Stimulated activated naive CD4-positive, alpha-beta T cell (primary cell): ENCODE measurements at places on chromosomes 1 and 21.
A peak's percentile ranks its signal among the peaks of the same experiment; 100 is the strongest.

DNA sequence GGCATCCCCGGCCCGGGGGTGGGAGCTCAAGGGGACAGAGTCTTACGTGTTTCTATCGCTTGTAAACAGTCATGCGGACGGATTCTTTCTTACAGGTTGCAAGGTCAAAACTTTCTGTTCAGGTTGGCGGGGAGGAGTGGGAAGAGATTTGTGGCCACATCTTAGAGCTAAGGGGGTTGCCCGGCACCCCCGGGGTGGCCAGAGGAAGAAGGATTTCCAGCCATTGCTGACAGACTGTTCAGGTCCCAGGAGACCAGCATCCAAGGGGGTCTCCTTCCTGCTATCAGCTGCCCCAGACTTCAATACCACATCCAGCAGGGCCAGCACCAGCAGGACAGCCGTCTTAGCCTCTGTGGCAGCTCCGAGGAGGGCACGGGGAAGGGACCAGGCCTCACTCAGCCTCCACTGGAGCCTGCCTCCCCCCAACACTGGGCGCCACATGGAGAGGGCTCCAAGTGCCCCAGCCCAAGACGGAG, 52.0 kb downstream of the KIF21B start:
- DNase-seq: no peak

GRCh38 chr1:36279110-36279788, 26.9 kb upstream of the SH3D21 start:
- DNase-seq: no peak

GRCh38 chr1:167126811-167127210, 32.9 kb downstream of the STYXL2 start:
- DNase-seq: no peak

DNA sequence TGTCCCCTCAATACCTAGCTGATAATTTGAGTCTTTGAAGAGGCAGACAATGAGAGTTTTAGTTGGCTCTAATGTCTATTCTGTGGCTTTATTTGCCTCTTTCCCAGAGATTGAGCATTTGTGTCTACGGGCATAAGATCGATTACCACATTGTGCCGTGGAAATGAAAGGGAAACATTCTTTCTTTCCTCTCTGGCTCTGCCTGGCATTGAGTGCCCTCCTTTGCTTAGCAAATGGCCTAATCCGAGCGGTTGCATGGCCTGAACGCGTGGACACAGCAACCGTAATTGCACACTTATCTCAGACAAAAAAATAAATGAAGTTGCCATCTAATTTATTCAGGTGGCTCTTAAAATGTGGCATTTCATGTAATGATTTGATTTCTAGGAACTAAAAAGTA, 247.9 kb downstream of the ADGRL2 start:
- DNase-seq: no peak

- DNase-seq: no peak
Measured at GRCh38 chr1:109508001-109508872, 1.3 kb downstream of the AMIGO1 start.

- peak; percentile 10 for DNase-seq
Measured at GRCh38 chr1:19661721-19662228, 2.9 kb upstream of the HTR6 start.

DNA sequence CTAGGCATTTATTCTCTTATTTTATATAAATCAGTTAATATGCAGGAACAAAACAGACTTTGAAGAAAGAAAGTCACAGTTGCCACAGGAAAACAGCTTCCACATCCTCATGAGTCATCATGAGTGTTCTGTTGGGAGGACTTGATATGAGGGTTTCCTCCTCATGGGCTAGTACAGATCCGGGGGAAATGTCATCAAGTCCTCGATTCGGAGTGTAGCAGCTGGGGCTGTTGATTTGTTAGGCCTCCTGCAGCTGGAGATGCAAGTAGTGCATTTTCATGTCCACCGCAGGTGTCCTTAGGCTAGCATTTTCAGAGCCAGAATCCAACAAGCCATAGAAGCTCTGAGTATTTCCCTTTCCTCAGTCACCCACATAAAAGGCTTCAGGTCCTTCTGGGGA, 36.7 kb downstream of the ADAM30 start:
- no peak for DNase-seq

- DNase-seq: no peak
Measured at GRCh38 chr1:25615172-25615541, 1.4 kb upstream of the MAN1C1 start.

GRCh38 chr1:14970115-14970798, 183.3 kb upstream of the TMEM51 start:
- DNase-seq: no peak

- no peak for DNase-seq
Measured at GRCh38 chr1:115179397-115180079, 90.2 kb upstream of the TSPAN2 start.

- no peak for DNase-seq
Measured at GRCh38 chr21:23218667-23219066, 2220.5 kb downstream of the NCAM2 start.

DNA sequence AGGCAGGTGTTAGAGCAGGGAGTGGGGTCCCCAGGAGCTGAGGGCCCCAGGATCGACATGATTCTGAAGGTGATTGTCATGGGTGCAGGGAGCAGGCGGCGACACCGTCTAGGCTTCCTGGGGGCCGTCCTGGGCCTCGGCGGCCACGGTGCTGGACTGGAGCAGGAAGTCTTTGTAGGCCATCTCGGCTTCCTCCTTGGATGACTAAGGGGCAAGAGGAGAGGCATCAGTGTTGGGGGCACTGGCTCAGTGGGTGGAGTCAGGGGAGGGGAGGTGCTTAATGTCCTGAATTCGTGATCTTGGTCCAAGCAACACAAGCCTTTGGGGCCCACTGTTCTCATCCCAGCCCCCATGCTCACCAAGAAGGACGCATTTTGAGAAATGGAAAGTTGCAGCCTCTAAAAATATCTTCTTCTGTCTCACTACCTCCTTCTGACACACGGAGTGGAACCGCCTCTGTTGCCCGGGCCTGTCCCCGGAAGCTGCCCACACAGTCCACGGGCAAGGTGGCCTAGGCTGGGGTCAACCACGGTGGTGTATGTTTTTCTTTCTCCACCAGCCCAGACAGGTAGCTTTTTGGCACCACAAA, 8.6 kb upstream of the FCMR start:
- DNase-seq: no peak

GRCh38 chr1:75969550-75969949, 37.3 kb upstream of the ASB17 start:
- no peak for DNase-seq

DNA sequence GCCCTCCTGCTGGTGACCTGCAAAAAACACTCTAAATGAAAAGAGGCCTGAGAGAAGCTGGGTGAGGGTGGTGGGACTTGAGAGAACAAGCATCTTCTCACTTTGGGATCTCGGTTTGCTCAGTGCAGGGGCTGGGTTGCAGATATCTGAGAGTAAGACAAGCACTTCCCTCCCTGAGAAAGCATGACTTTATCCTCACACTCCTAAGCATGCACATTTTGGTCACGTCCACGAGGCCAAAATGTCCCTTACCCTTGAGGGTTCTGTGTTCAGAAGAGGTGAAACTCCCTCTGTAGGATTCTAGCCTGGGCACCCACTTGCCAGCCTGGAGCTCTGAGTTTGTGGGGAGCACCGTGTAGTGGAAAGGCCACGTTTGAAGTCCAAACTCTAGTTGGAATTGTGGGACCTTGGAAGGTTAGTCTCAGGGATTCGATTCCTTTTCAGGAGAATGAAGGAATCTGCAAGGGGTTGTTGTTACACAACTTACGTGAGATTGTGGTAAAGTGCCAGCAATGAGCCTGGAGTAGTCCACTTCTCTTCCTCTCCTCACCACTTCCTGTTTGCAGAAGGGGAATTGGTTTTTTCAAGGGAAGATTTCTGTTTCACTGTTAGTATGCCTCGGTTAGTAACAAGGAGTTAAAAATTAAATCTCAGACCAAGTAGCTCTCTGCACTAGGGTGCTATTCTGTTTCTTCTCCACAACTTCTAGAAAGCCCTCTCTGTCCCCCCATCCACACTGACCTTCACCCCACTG, 3.0 kb downstream of the FCAMR start:
- DNase-seq: no peak

GRCh38 chr1:232435729-232436128, 194.2 kb downstream of the SIPA1L2 start:
- DNase-seq: no peak

DNA sequence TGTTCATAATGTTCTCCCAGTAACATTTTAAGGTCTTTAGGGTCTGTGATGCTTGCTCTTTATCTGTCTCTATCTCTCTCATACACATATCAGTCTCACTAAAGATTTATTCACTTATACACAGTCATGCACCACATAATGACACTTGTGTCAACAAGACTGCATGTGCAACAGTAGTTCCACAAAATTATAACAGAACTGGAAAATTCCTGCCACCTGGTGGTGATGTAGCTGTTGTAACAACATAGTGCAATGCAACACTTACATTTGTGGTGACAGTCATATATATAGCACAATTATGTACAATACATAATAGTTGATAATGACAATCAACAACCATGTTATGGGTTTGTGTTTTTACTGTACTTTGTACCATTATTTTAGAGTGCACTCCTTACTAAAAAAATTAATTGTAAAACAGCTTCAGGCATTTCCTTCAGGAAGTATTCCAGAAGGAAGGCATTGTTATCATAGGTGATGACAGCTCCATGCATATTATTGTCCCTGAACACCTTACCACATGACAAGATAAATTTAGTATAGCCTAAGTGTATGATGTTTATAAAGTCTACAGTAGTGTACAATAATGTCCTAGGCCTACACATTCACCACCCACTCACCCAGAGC, 8.1 kb downstream of the TDRD5 start:
- DNase-seq: no peak

GRCh38 chr1:234841281-234841680, 231.3 kb upstream of the IRF2BP2 start:
- DNase-seq: no peak

DNA sequence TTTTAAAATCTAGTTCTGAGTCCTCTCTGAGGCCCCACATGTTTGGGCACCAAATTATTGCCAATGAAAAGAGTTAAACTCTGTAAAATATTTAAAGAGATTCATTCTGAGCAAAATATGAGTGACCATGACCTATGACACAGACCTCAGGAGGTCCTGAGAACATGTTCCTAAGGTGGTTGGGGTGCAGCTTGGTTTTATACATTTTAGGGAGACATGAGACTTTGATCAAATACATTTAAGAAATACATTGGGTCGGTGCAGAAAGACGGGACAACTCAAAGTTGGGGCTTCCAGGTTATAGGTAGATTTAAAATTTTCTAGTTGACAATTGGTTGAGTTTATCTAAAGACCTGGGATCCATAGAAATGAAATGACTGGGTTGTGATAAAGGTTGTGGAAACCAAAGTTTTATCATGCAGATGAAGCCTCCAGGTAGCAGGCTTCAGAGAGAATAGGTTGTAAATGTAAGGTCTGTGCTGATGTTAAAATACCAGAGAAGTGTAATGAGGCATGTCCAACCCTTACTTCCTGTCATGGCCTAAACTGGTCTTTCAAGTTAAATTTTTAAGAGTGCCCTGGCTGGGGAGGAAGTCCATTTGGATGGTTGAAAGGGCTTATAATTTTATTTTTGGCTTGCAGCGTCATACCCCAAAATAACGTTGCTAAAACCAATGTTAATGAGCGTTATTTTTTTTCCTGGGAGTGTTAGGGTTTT, 274.9 kb downstream of the NUF2 start:
- DNase-seq: no peak

- DNase-seq: no peak
Measured at GRCh38 chr21:38842079-38842478, 36.4 kb downstream of the ETS2 start.

GRCh38 chr1:76928522-76928921, 61.2 kb downstream of the ST6GALNAC5 start:
- DNase-seq: no peak

DNA sequence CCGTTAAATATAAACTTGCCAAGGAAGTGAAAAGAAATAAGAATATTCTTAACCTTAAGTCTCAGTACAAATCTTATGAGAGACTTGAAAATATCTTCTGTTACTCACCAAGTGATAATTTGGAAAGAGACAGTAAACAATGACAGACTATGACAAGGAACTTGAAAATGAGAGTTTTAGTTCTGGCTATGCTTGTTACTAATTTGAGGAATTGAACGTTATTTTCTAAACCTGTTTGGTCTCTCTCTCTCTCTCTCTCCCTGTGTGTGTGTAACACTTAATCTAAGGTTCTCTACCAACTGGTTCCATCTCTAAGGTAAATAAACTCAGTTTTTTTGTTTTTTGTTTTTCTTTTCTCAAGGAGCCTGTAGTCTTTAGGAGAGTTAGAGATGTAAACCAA, 161.8 kb downstream of the AMY1C start:
- no peak for DNase-seq

- DNase-seq: peak; percentile 34
Measured at GRCh38 chr1:160567858-160568682, 11.2 kb downstream of the CD84 start.
